Upper lobe of right lung (tissue), 1 donor: ENCODE measurements at places on chromosomes 12 and 14.

DNA sequence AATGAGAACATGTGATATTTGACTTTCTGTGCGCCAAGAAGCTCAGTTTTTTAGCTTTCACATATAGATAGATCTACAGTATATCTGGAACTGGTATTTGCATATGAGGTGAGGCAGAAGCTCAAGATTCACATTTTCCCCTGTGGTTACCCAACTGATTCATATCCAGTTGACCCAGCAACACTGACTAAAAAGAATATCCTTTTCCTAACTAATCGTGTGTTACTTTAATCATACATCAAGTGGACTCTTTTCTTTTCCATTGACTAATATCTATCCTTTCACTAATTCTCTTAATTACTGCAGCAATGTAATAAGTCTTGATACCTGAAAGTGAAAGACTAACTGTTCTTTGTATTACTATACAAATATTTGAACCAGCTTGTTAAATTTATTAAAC is 236.1 kb downstream of the AEBP2 start:
- DNase-seq = no peak

GRCh38 chr14:74459289-74459946 is 33.4 kb upstream of the SYNDIG1L start:
- no peak for DNase-seq

DNA sequence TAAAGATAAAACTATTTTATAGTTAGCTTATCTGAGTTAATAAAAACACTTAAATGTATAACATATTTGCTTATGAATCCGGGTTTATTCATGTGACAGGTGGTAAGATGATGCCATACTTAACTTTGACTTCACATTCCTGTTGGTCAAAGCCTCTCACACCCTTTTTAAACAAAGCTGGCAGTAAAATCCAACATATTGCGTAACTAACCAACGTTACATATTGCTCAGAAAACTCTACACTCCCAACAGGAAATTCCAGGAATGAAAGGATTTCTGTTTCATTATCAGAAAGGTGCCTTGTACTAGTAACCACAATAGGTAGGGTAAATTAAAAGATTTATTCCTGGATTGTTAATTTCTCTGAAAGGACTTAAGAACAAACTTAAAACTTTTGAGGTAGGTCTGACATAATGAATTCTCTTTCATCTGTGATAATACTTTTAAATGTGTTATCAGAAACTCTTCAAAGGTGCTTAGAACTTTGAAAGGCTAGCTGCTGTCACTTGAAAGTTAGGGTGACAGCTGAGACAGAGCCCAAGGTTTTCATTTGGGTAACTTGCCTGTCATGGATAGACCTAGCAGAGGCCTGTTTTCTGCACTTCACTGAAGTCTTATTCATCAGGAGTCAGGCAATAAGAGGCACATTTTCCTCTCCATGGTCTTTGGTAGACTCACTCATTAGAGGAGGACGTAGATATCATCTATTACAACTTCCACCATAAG is 23.8 kb upstream of the CATSPERB start:
- DNase-seq = no peak

- DNase-seq = no peak
Observed at GRCh38 chr12:12018454-12018853, 52.3 kb upstream of the BCL2L14 start.

GRCh38 chr12:133106253-133106652 is 23.8 kb downstream of the ZNF891 start:
- DNase-seq = no peak

GRCh38 chr14:29724991-29725390 is 202.7 kb downstream of the PRKD1 start:
- no peak for DNase-seq

DNA sequence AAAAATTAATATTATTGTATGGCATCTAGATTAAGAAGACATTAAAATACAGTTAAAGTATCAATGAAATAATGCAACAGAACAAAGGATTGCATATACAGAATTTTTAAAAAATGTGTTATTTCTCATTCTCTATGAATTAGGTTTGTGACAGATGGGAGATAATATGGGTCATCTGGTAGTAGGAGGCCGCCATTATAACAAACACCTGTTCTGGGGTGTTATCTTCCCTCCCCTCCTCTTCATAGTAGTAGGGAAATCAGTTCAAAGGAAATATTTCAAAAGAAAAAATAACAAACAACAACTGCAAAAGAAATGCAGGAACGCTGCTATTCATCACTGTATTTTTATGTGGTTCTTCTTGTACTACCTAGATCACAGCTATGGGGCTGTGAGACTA is 187.0 kb upstream of the ATP2B1 start:
- no peak for DNase-seq

GRCh38 chr12:69324797-69325466 is 23.2 kb upstream of the LYZ start:
- no peak for DNase-seq

- DNase-seq = no peak
Observed at GRCh38 chr12:45928309-45928708, 62.1 kb downstream of the SCAF11 start.

DNA sequence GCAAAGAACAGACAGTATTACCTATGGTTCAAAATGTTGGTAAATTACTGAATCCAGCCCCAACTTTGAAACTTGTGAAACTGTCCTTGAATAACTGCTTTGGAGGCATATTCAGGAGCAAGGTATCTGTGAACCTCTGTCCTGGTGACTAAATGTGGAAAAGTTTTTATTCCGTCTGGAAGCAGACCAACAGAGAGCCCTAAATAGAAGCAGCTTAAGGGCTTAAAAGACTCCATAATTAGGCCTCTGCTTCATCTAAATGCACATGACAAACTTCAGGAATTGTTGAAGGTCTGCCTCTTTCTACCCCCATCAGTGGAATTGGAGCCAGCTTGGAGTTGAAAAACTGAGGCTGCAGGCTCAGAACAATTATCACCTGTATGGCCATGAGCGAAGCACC is 276.5 kb downstream of the KCNH5 start:
- no peak for DNase-seq

- DNase-seq = peak; percentile 44
Observed at GRCh38 chr12:52832985-52833905, 866 bp downstream of the KRT79 start.

DNA sequence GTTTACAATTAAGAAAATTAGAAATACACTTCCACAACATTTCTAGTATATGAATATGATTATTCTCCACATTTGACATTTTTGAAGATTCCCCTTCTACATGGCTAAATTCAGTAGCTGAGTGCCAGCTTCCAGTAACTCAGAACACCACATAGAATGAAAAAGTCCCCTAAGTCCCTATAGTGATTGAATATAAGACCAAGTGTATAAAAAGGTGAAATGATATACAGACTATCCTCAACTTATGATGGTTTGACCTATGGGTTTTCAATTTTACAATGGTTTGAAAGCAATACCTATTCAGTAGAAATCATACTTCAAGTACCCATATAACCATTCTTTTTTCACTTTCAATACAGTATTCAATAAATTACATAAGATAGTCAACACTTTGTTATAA is 15.8 kb downstream of the ATL1 start:
- no peak for DNase-seq

DNA sequence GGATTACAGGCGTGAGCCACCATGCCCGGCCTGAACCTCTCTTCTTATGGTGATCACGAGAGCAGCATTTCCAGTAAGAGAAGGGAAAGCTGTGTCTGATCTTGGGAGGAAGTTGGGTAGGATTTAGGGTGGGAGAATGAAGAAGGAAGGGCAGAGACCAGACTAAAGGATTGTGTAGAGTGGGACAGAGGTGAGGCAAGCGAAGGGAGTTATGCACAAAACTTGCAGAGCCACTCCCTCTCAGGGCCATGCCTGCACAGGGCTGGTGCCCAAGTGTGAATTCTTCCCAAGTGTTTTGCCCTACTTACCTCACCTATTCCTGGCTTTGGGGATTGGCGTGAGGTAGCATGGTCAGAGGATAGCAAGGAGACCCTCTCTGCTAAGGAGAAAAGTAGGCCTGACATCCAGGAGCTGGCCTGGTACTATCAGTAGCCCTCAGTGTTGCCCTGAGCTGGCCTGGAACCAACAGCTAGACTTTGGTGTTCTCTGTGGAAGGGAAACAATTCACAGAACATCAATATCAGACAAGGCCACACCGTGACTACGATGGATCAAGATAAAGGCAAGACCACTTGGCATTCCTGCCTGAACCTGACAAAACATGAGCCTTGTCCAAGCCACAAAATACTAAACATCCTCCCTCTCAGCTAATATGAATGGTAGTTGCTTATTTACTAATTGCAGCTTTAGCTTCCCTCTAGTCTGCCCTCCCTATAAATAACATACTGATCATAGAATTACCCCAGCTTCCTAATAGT is 201.0 kb upstream of the AMIGO2 start:
- DNase-seq = no peak

DNA sequence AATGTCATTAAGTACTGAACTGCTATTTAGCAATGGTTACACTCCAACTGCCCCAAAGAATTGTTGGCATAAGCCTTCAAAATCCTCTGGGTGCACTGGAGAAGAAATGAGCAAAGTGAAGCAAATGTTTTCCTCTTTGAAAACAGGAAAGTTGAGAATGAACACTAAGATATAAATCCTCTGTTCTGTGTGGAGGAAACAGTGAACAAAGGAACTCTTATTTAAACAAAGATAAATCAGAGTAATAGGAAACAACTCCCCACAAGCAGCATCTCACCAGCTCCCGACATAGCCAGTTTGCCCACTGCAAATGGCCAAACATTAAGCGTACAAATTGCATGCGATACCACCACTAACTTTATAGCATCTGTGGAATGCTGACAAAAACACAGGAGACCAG is 54.0 kb downstream of the BCAT1 start:
- no peak for DNase-seq

GRCh38 chr14:79837699-79838098 is 373.6 kb downstream of the DIO2 start:
- no peak for DNase-seq

DNA sequence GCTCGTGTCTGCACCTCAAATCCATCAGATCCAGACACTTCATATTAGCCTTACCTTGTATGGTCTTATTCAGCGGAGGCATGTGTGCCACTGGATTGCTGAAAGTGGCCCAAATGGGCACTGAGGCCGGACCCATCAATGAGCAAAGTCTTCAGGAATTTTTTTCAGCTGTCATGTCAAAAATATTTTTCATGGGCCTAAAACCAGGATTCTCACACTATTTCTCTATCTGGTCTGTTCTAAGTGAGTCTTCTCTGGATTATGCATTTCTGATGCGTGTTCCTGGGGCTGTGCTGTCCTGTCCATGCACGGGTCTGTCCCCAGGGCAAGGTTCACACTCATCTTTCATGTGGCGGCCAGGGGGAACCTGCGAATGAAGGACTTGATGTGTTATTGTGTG is 94.6 kb downstream of the KCNA5 start:
- DNase-seq = no peak

- DNase-seq = no peak
Observed at GRCh38 chr14:63470962-63471793, 72.0 kb downstream of the PPP2R5E start.

- no peak for DNase-seq
Observed at GRCh38 chr14:69346710-69347109, 51.4 kb downstream of the ERH start.

DNA sequence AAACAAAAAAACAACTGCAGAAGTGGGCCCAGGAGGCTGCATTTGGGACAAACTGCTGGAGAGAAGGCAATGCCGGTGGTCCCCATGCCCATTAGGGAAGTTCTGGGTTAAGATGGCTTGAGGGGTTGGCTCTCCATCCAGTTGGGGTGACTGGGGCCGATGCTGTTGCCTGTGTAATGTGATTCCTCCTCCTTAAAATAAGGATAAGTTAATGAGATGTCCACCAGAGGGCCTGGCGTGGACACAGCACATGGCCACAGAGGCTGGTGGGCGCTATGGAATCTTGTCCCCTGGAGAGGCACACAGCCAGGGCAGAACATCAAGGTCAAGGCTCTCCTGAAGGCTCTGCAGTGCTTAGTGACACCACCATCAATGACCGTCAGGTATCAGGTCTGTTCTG is 1.0 kb upstream of the TESC start:
- DNase-seq = peak; percentile 40

- no peak for DNase-seq
Observed at GRCh38 chr12:45098766-45099165, 47.9 kb upstream of the DBX2 start.

- no peak for DNase-seq
Observed at GRCh38 chr12:104294927-104295668, 8.4 kb upstream of the EID3 start.

- DNase-seq = peak; percentile 73
Observed at GRCh38 chr12:6700646-6701051, at the start of gene PIANP. PIANP (minus strand) TSS chr12:6700815; CDS start chr12:6698061, 2,754 bp downstream.

DNA sequence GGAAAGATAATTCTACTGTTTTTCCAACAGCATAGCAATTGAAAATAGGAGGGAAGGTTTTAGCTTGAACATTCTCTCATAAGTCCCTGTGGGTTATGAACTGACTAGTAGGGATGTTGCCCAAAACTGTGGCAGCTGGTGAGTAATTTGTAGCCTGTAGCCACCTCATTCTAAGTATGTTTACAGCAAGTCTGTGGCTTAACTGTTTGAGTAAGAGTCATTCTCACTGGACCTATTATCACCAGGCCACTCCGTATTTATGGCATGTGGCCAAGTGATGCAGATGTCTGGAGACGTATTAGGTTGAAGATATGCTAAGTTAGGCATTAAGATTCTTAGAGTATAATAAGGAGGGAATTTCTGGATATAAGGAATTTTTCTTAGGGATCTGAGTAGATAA is 458.3 kb downstream of the ETNK1 start:
- DNase-seq = no peak

DNA sequence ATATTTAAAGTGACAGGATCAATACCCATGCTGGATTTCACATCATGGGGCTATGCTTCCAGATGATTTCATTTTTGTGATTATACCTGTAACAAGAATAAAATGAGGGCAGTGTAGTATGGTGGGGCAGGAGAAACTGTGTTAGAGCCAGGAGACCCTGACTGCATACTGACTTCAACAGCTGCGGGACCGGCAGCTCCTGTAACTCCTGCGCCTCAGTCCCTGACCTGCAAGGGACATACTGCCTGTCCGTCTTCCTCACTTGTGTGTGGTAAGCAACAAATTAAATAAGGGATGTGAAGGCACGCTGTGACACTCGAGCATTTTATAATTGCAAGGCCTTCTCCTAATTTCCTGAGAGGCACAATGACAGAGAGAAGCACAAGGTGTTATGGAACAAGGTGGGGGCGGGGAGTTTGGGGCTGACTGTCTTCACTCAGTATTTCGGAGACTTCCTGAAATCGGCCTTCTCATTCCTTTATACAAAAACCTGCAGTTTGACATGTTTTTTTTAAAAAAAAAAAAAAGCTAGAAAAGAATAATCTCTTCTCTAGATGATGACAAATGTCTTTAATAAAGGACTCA is 164.2 kb downstream of the TTC7B start:
- DNase-seq = no peak

DNA sequence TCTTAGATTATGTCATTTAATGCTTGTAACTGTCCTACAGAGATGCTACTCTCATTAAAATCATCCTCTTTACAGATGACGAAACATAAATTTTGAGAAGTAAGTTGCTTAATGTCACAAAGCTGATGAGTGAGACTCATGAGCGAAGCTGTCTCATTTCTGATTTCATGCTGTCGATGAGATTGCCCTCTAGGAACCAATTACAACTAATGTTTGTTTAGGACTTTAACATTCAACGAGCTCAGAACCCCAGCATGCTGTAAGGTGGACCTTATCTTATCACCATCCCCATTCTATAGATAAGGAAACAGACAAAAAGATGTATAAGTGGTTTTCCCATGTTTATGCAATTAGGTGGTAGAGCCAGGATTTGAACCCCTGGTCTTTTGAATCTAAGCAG is 23.1 kb downstream of the BHLHE41 start:
- no peak for DNase-seq

- DNase-seq = no peak
Observed at GRCh38 chr12:119410396-119410795, 75.9 kb downstream of the CCDC60 start.

- no peak for DNase-seq
Observed at GRCh38 chr12:131873293-131873692, 21.1 kb upstream of the ULK1 start.
